ENCODE measurements at places on chromosomes 6 and 20.

DNA sequence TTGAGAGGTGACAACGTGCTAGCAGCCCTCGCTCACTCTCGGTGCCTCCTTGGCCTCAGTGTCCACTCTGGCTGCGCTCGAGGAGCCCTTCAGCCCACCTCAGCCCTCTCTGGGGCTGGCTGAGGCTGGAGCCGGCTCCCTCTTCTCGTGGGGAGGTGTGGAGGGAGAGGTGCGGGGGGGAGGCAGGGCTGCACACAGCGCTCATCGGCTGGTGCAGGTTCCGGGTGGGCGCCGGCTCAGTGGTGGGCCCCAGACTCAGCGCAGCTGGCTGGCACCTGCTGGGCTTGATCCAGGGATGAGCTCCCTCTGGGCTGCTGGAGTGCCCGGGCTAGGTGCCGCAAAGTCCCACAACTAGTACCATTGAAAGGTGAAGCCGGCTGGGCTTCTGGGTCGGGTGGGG lies 957.8 kb upstream of the GJE1 start:
- no peak for DNase-seq

DNA sequence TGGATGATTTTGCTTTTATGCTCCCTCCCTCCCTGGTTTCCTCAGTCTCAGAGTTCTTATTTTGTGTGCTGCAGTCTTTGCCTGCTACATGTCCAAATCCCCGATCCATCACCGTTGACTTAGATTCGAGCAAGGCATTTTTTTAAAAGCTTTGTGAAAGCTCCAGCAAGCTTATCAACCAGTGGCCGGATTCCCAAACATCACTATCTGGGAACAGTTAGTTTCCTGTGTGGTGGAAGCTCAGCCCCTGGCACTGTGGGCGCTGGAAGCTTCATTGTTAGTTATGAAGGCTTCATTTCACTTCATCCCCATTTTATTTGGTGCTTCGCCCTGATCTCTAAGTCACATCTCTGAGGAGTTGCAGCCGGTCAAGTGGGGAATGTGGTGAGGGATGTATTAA lies 44.7 kb downstream of the DEK start:
- DNase-seq, result no peak

DNA sequence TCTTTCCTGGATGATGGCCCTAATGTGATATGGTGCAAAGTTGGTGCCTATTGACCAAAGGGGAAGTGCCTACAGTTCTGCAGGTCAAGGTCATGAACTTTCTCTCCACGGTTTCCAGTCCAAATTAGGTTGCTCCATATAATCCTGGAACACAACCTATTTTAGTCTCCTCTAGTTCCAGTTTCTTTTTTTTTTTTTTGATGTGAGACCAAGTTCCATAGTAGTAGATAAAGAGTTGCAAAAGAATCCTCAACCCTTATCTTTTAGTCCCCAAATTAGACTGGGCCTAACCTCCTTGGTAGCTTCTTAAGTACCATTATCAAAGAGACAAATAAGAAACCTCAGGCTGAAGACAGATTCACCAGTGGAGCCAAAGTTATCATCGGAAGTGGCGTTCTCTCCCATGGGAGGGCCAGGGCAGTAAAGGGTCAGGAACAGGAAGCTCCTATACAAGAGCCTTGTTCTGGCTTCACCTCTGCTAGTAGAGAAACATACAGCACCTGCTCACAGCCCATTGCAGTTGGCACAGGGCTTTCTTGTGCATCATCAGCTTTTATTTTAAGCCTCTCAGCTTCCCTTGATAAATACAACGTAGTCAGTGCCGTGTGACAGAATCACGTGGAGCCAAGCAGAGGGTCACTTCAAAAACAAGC lies 132.2 kb upstream of the RREB1 start:
- DNase-seq, result no peak

- DNase-seq, result no peak
These were observed 13.0 kb upstream of the F13A1 start for GRCh38 chr6:6333501-6333900.

DNA sequence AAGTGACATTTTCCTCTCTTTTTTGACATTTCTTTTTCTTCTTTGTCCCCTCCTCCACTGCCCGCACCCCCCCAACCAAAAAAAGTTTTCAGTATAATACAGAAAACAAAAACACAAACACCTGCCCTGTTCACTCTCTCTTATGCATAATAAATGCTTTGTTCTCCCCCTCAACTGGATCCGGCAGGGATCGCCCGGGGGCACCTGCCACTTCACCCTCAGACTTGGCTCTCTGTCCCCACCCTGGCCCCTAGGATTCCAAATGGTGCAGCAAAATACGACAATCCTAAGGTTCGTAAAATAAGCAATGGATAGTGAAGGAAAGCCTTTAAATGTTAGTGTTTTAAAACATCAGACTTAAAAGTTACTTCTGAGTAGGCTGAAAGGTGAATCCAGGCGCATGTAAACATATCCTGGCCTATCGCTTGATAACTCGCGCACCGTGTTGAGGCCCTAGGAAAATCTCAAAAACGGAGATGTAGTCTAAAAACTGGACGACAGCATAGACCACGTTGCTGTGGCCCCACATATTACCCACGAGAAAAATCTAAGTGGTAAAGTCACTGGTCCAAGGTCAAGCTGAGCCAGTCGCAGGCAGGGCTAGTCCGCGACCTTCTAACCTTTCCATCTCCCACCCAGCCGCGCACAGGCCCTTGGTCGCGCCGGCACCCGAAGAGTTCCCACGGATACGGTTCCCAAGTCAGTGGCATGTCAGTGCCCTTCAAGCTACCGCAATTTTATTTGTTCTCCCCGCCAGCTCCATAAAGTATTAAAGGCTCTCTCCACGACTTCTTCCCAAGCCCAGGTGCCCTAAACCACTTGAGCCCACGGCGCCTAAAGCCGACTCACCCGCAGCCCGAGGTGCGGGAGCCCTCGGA lies 130.8 kb downstream of the OGFRL1 start:
- no peak for DNase-seq

DNA sequence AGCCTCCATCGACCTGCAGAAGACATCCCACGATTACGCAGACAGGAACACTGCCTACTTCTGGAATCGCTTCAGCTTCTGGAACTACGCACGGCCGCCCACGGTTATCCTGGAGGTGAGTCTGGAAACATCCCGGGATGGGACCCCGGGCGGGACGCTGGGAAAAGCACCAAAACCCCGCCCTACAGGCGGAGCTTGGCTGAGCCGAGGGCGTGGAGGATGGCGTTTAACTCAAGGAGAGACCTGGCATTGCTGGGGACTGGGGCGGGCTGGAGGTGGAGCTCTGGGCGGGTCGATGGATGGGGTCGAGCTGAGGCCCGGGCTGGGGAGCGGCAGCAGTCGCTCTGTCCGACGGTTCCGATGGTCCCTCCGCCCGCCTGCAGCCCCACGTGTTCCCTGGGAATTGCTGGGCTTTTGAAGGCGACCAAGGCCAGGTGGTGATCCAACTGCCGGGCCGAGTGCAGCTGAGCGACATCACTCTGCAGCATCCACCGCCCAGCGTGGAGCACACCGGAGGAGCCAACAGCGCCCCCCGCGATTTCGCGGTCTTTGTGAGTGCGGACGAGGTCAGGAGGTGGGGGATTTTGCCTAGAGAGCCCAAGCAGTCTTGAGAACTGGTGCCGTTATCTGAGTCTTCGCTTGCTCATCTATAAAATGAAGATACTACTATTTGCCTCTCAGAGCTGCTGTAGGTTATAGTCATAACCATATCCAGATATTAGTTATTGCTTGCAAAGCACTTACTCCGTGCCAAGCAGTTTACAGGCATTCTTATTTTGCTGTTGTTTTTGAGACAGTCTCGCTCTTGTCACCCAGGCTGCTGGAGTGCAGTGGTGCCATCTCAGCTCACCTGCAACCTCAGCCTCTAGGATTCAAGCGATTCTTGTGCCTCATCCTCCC lies 3.8 kb downstream of the SPAG4 start:
- DNase-seq, result peak; percentile 67

DNA sequence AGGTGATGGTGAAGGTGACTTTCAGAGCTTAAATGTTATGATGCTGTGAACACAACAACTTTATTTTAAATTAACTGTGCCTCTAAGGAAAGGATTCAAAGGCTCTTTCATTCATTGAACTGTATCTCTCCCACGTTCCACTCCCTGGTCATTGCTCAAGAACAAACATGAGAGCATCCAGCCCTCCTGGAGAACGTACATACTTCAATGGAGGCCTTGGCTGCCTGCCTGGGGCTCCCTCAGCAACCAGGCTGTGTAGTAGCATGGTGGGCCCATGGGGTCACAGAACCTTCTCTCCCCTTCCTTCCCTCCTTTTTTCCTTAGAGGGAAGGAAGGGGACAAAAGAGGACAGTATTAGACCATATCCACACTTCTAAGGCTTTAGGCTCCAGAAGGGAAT lies 234.3 kb downstream of the CDC5L start:
- no peak for DNase-seq

- no peak for DNase-seq
These were observed 8.7 kb upstream of the IFNGR1 start for GRCh38 chr6:137227871-137228302.

DNA sequence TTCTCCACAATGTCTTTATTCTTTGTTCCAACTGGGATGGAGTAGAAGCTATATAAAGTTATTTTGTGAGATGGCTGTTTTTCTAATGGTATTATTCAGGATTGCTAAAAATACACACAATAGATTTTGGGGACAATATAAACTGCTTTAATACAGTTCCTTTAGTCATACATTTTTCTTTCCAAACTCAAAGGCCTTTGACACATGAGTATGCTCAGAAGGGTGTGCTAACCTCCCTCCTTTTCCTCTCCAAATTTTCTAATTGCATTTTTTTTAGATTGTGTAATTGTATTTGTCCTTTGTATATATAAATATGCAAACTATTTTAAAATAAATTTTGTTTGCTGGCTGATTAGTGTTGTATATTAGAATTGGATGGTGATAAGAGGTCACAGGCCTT lies 119.6 kb upstream of the FOXO3 start:
- no peak for DNase-seq

DNA sequence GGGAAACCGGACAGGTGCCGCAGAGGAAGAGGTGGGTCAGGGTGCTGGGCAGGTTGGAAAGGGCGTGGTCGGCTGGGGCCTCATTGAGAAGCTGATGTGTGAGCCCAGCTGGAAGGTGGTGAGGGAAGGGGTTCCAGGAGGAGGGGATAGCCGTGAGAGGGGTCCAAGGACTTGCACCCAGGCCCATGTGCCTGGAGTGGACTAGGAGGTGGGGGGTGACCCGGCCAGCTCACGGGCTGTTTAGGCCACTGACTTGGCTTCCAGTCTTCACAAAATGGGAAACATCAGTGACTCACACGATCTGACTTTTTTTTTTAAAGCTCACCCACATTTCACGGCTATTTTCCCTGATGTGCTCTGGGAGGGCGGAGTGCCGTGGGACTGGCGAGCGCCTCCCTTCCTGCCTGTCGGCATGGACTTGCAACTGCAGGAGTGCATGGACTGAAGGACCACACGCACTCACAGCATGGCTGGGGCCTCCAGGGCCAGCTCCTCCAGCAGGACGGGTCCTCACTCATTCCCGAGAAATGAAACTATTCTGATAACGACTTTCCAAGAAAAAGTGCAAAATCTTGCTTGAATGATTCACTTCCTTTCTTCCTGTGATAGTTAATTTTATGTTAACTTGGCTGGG lies 13.5 kb upstream of the PDE10A start:
- no peak for DNase-seq

- DNase-seq, result no peak
These were observed 36.4 kb downstream of the CEP250 start for GRCh38 chr20:35491823-35492222.

GRCh38 chr20:64101731-64102621 lies 5.4 kb downstream of the NPBWR2 start:
- peak; percentile 43 for DNase-seq

GRCh38 chr20:35299780-35300179 lies 7.6 kb upstream of the FAM83C start:
- no peak for DNase-seq

- no peak for DNase-seq
These were observed 39.0 kb upstream of the TBXT start for GRCh38 chr6:166206510-166207283.

- DNase-seq, result no peak
These were observed 98.3 kb downstream of the SOD2 start for GRCh38 chr6:159594750-159595117.

DNA sequence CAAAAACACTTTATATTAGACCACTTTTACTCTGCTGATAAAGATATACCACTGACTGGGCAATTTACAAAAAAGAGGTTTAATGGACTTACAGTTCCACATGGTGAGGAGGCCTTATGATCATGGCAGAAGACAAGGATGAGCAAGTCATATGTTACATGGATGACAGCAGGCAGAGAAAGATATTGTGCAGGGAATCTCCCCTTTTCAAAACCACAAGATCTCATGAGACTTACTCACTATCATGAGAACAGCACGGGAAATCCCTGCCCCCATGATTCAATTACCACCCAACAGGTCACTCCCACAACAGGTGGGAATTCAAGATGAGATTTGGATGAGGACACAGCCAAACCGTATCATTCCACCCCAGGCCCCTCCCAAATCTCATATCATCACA lies 1383.8 kb upstream of the MAP3K7 start:
- no peak for DNase-seq

DNA sequence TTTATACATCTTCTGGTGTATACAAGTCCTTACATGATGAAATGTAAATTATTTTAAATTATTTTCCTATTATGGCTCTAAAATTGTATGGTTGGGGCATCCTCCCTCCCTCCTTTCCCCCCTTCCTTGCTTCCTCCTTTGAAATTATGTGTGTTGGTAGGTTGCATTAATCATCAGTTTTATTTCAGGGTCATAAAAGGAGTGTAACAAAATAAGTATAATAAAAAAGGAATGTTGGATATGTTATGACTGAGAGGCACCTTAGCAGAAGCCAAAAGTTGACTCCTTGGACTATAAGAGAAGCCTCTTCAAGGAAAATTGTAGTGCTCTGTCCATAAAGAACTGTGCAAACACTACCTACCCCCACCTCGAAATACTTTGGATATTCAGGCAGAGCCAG lies 46.6 kb upstream of the PTPRK start:
- no peak for DNase-seq

DNA sequence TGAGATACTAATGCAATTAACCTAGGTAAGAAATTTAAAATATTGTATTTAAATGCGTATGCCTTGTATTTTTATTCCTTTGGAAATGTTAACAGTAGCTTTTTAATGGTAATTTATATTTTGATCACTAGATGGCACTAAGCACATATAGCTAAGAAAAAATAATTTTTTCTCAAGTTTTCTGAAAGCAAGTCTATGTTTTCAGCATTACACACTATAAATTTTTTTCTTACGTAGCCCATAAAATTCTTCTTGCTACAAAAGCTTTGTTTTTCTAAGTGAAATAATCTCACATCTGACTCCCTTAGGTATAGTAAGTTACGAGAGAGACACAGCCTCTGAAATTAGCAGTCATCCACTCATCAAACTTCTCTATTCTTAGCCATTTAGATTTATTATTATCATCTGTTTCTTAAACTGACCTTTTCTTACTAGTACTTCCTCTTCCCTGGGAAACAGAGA lies 35.7 kb downstream of the TSPYL4 start:
- no peak for DNase-seq

GRCh38 chr20:45339084-45339483 lies 9.1 kb downstream of the SDC4 start:
- DNase-seq, result no peak

DNA sequence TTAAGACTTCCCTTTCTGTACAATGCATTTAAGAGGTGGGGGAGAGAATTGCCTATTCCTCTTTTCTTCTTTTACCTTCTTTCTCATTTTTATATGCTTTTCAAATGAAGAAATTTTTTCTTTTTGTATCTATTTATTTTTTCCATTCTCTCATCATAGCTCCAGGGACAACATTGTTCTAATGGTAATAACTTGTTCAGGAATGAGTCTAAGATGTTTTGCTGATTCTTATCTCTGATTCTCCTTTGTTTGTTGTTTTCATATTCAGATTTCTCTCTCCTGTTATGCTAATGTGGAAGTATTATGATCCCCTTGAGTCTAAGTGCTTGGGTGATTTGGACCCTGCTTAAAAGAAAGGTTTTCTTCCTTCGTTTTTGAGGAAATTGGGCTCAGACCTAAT lies 451.6 kb downstream of the CDKAL1 start:
- no peak for DNase-seq

Measured in activated effector memory CD4-positive, alpha-beta T cell treated with Interleukin-2 at 50 U/mL for 16 hours (primary cell).